Activated CD4-positive, alpha-beta T cell treated with anti-CD3 and anti-CD28 coated beads for 4 hours (primary cell): ENCODE measurements at places on chromosomes 12 and 14.

DNA sequence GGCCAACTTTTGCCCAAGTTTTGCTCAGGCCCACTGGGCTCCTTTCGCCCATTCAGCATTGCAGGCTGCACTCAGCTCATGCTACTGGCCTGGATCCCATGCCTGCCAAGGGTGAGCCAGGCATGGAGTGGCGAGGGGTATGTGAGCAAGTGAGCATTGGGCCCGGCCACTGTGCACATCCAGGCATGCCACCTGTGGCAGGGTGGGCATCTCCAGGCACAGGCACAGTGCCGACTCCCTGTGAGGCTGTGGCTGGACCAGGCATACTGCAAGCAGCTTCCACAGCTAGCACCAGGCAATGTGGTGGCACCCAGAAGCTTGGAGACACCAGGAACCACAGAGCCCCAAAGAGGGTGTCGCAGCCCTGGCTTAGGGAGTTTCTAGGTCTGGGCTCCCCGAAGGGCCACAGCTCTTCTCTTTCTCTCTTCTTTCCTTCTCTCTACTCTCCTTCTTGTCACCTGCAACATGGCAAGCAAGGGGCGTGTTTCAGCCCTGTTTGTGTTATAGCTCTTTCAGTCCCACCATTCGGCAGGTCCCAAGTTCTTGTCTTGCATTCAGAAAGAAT is 15.6 kb downstream of the FAM186A start:
- no peak for DNase-seq

DNA sequence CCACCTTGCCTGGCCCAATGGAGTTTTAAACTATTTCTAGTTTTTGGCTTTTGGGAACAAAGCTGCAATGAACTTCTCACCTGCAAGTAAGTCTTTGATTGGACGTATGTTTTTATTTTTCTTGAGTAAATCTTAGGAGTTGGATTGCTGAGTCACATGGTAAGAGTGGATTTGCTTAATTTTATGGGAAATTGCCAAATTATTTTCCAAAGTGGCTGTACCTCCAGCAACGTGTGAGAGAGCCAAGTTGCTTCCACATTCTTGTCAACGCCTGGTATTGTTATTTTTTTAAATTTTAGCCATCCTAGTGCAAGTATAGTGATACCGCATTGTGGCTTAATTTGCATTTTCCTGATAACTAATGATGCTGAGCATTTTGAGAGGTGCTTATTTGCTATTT is 136.6 kb downstream of the LMNTD1 start:
- no peak for DNase-seq

DNA sequence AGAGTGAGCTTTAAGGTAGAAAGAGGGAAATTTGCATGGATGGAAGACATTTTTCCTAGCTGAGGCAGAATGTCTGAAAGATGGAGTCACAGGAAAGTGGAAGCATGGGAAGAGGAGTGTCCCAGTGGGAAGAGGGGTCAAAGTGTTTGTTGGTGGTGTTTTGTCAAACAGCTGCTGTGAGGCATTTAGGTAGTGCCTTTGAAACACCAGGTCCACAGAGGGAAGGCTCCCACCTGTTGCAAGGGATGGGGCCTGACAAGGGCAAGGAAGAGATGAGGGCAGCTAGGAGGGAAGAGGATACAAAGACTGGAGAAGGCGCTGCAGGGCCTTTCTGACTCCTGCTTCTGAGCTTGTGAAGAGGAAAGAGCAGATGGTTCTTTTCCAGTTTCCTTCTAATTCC is 91.8 kb upstream of the CISTR start:
- DNase-seq = no peak

GRCh38 chr12:42402821-42403411 is 76.9 kb downstream of the PPHLN1 start:
- DNase-seq = no peak

- no peak for DNase-seq
These were observed 23.1 kb downstream of the CATSPERB start for GRCh38 chr14:91708795-91709194.

GRCh38 chr14:77423423-77423822 is at the start of gene NOXRED1:
Gene NOXRED1, minus strand, starts transcription at chr14:77423523. Its CDS starts 634 bp downstream, at chr14:77422889.
- DNase-seq = no peak

DNA sequence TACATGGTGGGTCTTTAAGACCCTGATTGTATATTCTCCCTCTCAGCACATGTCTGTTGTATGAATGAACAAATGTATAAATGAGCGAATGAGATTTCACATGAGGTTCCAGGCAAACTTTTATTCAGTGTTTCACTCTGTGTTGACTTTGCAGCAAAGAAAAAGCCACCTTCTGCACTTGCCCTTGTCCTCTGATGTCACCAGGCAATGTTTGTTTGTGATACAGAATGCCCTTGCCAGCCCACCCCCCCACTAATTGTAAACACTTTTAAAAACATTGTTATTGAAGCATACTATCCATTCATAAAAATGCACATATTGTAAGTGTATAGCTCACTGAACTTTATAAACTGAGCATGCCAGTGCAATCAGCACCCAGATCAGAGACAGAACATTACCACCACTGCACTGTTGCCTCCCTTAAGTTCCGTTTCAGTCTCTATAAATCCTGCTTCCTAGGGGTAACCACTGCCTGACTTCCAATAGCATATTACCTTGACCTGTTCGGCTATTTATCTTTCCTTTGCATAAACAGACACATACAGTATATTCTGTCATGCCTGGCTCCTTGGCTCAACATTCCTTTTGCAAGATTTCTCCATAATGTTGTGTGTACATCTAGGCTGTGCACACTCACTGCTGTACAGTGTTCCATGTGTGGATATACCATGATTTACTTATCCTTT is 11.3 kb upstream of the LTA4H start:
- no peak for DNase-seq

GRCh38 chr12:76587428-76588178 is 28.0 kb upstream of the OSBPL8 start:
- no peak for DNase-seq

DNA sequence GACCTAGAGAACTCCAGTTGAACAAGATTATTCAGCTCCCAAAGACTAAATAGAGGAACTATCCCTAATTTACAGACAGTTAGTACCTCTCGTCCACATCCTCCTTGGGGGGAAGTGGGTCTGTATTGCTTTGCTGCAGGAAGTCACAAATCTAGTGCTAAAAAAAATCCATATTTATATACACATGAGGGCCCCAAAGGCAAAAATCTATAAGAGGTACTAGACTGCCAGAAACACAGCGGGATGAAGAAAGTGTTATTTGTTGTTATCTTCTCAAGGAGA is 190.1 kb downstream of the TTC8 start:
- no peak for DNase-seq

GRCh38 chr14:85535991-85536832 is 6.3 kb downstream of the FLRT2 start:
- no peak for DNase-seq

DNA sequence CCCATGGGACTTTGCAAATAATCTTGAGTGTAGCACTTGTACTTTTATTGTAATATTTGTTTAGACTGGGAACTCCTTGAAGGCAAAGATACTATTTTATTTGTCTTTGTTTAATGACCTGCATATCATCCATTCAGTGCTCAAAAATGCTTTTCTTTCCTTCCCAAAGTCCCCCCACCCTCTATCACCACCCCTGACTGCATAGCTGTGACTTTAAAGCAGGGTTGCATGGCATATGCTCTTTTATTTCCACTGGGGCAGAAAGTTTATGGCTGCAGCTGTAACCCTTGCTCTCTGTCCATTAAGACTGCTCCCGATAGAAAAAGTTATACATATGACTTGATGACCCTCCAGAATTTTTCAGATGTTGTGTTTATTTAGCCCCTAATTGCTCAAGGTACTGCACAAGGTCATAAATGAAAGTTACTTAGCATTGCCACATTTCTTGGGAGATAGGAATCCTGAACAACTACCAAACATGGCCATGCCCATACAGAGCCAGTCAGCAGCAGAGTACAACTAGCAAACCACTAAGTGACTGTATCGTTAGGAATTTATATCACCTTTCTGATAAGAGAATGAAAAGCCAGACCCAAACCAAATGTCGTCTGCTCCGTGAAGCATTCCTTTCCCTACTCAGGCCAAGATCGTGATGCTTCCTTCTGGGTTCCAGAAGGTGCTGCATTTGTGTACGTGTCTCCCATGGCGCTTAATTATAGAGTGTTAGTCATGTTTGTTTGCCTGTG is 114.3 kb downstream of the DIP2B start:
- DNase-seq = no peak

DNA sequence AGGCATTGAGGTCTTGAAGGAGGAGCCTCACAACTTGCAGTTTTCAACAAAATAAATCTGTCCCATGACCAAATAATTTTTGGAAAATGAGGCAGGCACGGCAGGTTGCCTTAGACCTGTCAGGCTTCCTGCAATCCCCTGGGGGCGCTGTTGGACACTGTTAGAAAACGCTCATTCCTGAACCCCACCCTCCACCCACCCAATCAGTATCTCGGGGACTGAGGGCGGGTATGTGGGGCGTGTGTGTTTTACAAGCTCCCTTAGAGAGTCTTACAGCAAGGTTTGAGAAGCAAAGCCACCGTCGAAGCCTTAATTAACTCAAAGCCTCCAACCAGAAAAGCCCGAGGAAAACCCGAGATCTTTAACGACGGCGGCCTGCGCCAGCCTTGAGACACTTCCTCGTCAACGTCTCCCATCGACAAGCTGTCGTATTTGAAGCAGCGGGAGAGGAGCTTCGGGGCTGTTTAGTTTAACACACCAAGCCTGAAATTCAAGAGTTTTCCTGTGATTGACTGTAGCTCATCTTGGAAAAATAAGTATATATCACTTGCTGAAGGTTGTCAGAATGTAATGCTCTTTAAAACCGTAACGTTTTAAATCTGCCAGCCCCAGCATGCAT is 123.0 kb downstream of the GLT1D1 start:
- no peak for DNase-seq

DNA sequence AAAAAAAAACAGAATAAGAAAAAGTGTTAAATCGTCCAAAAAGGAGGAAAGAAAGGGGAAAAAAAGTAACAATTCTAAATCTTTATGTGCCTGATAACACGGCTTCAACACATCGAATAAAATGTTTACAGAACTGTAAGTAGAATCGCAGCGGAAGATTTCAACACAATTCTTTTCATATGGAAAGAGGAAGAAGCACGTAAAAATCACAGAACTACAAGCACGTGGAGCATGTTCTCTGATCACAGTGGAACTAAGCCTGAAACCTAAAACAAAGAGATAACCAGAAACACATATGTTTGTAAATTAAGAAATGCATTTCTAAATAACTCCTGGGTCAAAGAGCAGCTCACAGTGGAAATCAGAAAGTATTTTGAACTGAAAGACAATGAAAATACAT is 8.7 kb downstream of the CLEC7A start:
- no peak for DNase-seq

- DNase-seq = no peak
These were observed 248.9 kb downstream of the SLC16A7 start for GRCh38 chr12:59844750-59845149.

GRCh38 chr12:80954857-80955520 is 17.3 kb upstream of the LIN7A start:
- DNase-seq = no peak

- DNase-seq = no peak
These were observed 256.9 kb downstream of the SYT1 start for GRCh38 chr12:79121486-79121885.

DNA sequence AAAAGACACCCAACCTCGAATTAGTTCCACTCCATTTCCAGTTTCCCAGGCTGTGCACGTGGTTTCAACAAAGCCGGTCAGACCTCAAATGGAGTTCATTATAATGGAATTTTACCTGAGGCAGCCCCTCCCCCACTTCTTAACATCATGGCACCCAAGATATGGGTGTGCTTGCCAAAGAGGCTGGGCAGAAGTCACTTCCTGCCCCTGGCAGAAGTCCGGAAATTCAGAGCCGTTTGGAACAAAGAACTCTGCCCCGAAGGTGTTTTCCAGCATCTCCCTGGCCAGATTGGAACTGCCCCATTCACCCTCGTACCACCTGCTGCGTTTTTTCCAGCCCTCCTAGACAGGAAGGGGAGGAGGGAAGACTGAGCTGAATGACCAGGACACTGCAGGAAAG is 8.2 kb downstream of the VDR start:
- no peak for DNase-seq

- no peak for DNase-seq
These were observed 29.3 kb upstream of the ATF1 start for GRCh38 chr12:50734409-50735263.

DNA sequence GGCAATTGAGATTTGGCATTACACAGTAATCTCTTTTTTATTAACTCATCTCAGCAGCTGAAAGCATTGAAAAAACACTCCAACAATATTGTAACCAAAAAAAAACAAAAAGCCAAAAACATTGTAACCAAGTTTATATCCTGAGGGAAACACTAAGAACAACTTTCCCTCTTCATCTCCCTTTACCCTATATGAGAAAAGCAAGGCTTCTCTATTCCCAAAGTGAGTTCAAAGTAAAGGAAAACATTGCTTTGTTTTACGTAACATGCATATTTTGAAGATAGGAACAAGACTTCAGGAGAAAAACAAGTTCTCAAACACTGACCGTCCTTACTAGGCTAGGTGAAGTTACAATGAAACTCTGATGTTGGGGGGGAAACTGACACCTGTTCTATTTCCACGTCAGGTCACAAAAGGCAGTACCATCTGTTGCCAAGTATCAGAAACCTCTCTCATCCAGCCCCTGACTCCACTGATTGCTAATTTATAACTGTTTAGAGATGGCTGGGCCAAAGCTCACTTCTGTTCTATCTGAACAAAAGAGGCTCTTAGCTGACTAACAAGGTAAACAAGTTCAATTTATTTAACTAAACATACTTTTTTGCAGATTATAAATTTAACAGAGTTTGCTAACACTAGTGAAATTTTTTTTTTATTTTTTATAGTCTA is 67.9 kb upstream of the PLXNC1 start:
- no peak for DNase-seq

DNA sequence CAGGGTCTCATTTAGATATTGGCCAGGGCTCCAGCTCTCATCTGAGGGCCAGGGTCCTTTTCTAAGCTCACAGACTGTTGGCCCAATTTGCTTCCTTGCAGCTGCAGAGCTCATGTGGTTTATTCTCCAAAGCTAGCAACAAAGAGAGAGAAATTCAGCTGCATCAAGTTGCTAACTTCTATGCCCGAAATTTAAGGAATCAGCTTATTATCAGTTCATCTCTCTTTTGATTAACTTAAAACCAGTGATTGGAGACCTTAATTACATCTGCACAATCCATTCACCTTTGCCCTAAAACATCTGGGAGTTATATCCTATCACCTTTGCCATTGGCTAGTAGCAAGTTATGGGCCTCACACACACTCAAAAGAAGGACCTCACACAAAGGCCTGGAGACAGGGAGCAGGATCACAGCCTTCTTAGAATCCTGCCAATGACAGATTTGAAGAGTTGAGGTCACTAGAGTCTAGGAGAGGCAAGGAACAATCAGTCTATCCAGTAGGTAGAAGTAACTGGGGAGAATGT is 258.8 kb upstream of the GARIN6 start:
- DNase-seq = no peak

GRCh38 chr14:59333668-59334067 is 131.5 kb downstream of the GPR135 start:
- DNase-seq = no peak
